ENCODE measurements at places on chromosomes 13 and 19. TPM values are rescaled to one million over a fixed set of nuclear protein-coding genes. Genes with fewer than 3 reads are reported as not detected.

PSG2 gene
- not detected for total RNA-seq

- DNase-seq = no peak
These were observed 648.7 kb downstream of the UQCRFS1 start for GRCh38 chr19:28563964-28564921.

- DNase-seq = no peak
These were observed 6.1 kb downstream of the SACS start for GRCh38 chr13:23427342-23427843.

PEX11G gene
- 3.8 TPM for total RNA-seq

All from endothelial cell (in vitro differentiated cells).